ENCODE measurements at places on chromosomes 3 and 15.

GRCh38 chr3:4419386-4419785 lies 47.7 kb downstream of the SUMF1 start:
- no peak for DNase-seq

- DNase-seq, result no peak
These were observed 76.9 kb downstream of the MRPL46 start for GRCh38 chr15:88390164-88390901.

GRCh38 chr3:160935413-160936095 lies 169.6 kb downstream of the B3GALNT1 start:
- no peak for DNase-seq

DNA sequence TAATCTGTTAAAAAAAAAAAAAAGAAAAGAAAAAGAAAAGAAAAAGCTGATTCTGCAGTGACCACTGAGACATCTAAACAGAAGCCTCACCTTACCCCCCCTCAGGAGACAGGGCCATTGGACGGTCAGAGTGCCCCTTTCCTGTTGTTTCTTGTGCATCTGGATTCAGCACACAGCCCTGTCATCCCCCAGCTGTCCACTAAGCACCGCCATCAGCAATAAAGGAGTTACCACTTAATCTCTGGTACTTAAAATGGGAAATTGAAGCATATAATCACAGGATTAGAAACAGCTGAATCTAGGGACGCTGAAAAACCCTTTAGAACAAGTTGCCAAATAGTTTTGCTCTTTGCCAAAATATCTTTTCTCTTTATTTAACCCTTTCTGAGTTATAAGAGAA lies 62.5 kb downstream of the TRIM69 start:
- no peak for DNase-seq

Measured in stimulated activated CD8-positive, alpha-beta memory T cell treated with anti-CD3 and anti-CD28 coated beads, Interleukin-4, amount 100 ng/mL, for 48 hours (primary cell).